Left renal cortex interstitium (tissue), 4 donors: ENCODE measurements at places on chromosomes 1 and 21.

DNA sequence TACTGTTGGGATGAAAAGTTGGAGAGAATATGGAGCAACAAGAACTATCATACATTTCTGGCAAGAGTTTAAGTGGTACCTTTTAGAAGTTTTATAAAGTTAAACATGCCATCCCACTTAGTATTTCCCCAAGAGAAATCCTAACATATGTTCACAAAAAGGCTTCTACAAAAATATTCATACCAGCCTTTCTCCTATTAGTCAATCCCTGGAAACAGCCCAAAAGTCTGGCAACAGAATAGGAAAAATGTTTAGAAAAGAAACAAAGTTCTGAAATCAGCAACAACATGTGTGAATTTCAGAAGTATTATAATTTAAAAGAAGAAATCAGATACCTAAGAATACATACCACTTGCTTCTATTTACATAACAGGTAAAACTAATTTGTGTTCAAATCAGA, 271.0 kb downstream of the DSCAM start:
- DNase-seq: no peak

- no peak for DNase-seq
Measured at GRCh38 chr1:44313265-44313918, 41.7 kb downstream of the ERI3 start.

- DNase-seq: no peak
Measured at GRCh38 chr1:149884433-149885338, 14.7 kb upstream of the BOLA1 start.

DNA sequence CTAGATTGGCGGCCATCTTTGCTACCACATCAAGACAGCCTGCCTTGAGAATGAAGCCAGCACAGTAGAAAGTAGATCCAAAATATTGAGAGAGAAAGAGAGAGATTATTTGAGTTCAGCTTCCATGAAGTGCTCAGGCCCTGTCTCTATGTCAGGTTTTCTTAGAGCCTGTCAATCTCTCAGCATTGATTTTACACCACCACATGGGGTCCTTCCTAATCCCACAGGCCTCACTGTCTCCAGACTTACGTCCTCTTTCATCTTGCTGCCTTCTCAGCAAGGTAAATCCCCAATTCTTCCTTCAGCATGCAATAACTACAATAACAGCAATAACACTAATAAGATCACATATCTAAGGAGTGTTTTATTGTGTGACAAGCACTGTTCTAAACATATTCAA, 21.0 kb downstream of the DYNLT5 start:
- DNase-seq: no peak

- DNase-seq: peak; percentile 49
Measured at GRCh38 chr21:37073417-37074196, 553 bp downstream of the TTC3 start.

GRCh38 chr1:210901981-210902770, 231.8 kb downstream of the KCNH1 start:
- DNase-seq: no peak

DNA sequence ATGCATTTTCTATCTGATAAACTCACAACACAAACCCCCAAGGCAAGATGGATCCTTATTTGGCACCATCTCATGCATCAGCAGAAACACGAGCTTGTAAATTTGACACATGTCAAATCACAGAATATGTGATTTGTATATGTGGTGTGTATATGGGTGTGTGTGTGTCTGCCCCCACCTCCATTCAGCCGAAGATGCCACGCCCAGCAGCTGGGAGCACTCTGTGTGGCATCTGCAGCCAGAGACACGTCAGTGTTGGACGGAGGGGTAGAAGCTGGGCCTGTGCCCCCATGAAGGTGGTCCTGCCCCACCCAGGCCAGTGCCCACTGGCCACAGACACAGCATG, 108.4 kb downstream of the CAPN8 start:
- no peak for DNase-seq

GRCh38 chr1:20439282-20439681, 46.7 kb downstream of the CAMK2N1 start:
- DNase-seq: no peak

GRCh38 chr21:33355355-33355754, 30.6 kb downstream of the IFNAR1 start:
- DNase-seq: no peak

GRCh38 chr21:42314616-42315295, 453 bp downstream of the TFF3 start:
- no peak for DNase-seq

- no peak for DNase-seq
Measured at GRCh38 chr1:215055281-215055935, 27.1 kb upstream of the KCNK2 start.

GRCh38 chr21:45373991-45374816, 30.8 kb upstream of the COL18A1 start:
- no peak for DNase-seq

DNA sequence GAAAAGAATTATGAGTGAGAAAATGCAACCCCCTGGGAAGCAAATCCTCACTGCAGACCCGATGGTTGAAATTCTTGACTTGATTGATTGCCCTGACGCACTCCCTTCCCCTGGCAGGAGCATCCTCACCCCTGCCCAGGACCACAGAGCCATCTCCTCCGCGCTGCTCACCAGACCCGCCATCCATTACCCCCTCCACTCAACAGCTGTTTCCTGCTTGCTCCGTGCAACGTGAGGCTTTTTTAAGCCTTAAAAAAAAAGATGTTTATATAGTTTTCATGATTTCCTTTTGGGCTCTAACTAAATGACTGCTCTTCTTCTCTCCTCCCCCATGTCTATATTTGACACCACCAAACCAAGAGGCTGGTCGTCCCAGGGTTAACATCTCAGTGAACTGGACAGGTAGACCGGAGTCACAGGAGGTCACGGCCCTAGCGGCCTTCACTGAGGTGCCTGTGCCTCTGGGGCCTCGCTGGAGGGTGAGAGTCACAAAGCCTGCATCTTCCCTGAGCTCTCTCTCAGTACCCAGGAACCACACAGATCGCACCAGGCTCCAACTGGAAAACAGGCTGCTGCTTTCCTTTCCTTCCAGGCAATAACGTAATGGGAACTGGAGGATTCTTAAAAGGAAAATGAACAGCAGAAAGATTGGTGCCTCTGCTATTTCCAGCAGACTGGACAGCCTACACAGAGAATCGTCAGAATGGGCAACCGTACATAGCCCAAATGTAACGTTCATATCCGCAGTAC, 49.8 kb downstream of the ZBTB18 start:
- no peak for DNase-seq

DNA sequence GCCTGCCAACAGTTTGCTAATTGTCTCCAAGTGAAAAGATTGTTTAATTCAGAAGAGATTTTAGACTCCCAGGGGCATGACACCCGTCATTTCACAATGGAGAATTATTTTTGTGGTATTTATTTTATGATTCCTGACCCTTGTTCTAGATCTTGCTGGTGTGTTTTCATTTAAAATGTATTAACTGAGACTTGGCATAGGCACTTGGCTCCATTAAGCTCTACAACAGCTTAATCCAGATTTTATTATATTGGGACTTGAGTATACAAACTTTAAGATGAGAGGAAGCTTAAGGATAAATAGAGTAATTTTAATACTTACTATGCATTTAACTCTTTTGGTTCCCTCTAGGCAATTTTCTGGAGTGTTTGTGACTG, 101.3 kb upstream of the KCNE2 start:
- DNase-seq: no peak

GRCh38 chr1:155006601-155007101, 4.0 kb downstream of the ZBTB7B start:
- DNase-seq: no peak

GRCh38 chr1:219666242-219666641, 53.3 kb upstream of the ZC3H11B start:
- no peak for DNase-seq

DNA sequence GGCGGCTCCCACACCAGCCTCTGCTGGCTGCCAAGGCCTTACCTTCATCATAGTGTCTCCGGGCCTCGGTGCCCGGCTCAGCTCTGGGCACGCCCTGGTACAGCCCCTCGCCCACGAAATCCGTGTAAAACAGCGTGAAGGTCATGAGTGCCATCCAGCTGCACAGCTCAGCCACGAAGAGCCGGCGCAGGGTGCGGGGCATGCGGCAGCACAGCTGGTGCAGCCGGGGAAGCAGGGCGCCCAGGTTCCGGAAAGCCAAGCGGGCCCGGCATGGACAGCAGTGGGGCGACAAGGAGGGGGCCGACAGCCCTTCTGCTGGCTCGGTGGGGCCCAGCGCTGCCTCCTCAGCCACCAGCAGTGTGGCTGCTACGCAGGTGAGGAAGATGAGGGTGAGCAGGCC, 17.5 kb downstream of the SLC45A3 start:
- DNase-seq: no peak

- no peak for DNase-seq
Measured at GRCh38 chr21:33775100-33775828, 133.0 kb downstream of the ITSN1 start.

- no peak for DNase-seq
Measured at GRCh38 chr21:42107177-42107880, 36.2 kb downstream of the UMODL1 start.

GRCh38 chr1:26122988-26123973, 11.7 kb downstream of the PDIK1L start:
- DNase-seq: no peak

DNA sequence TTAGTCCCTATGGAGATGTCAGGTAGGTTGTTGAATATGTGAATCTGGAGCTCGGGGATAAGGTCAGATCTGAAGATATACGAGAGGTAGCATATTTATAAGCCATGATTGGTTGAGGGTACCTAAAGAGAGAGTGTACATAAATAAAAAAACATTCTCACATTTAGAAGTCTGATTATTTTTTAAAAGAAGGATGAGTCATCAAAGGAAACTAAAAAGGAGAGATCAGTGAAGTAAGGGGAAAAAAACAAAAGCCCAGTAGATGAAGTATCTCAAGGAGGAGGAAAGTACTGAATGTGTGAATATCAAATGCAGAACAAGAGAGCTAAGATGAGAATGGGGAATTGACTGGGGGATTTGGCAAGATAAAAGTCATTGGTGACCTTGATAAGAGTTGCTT, 15.7 kb upstream of the ANGPTL1 start:
- no peak for DNase-seq

- no peak for DNase-seq
Measured at GRCh38 chr1:3697810-3698209, 45.5 kb downstream of the TP73 start.

DNA sequence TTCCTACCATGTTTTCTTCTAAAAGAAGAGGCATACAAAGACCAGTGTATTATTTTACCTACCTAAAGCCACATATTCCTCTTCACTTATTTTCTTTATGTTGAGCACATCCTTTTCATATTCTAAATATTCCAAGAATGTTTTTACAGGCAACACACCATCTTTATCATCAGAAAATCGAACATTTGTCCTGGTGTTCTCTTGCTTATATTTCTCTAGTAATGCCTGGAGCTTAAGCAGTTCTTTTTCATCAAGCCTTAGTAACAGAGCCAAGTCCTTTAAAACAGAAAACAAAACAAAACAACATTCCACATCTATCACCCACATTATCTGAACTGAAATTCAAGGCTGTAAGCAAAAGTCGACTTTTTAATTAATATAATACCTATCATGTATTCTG, 88.7 kb downstream of the IARS2 start:
- DNase-seq: no peak

- no peak for DNase-seq
Measured at GRCh38 chr1:33161061-33161681, 20.7 kb downstream of the TRIM62 start.

- DNase-seq: no peak
Measured at GRCh38 chr1:68015971-68016370, 34.5 kb downstream of the DIRAS3 start.

DNA sequence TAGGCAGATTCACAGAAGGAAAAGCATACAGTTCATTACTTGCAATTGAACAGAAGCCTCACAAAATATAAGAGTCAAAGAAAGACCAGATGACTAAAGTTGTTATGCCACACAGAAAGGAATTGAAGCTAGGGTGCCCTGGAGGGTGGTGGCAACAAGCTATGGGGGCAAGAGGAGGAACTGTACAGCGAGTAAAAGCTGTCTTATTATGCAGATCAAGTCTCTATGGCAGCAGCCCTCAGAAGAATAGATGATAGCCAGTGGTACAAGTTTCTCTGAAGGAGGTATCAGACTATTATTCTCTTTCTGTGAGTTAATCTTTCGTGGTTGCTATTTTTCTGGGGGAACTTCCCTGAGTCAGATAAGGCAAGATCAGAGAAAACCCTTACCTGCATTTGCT, 72.2 kb downstream of the C21orf91 start:
- DNase-seq: no peak

DNA sequence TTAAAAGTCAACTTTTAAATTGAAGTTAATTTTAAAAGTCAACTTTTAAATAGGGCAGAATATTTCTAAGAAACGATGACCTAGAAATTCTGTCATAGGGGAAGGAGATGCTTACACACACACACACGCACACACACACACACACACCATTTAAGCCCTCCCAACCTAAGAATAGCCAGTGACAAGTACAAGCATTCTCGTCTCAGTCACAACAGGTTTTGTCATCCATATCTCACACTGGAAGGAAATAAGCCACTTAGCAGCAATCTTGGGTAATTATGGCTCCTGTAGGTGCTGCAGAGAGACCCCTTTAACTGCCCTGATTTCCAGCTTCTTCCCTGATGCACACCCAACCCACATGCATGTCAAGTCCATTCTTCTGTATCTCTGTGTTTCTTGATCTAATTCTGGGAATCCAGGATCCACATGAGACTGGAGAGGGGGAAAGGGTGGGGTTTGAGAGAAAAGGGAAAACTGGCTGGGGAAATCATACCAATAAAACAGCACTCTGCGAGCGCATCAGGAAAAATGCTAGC, 338.1 kb downstream of the PAPPA2 start:
- DNase-seq: no peak

DNA sequence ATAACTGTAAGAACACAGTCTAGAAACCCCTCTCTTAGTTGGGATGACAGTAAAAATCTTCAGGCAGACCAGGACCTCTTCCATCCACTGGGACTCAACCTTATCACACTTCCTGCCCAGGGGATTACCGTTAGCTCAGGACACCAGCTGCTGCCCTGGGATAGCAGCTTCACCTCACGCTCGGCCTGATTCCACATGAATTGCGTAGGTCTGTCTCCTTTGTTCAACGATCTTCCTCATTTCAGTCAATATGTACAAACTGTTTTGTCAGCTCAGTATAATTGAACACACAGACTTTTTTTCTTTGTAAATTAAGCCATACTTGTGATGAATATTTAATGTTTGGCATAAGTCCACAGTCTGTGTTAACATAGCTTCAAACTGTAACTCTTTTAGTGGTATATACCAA, 290.4 kb downstream of the GRIK1 start:
- DNase-seq: no peak

DNA sequence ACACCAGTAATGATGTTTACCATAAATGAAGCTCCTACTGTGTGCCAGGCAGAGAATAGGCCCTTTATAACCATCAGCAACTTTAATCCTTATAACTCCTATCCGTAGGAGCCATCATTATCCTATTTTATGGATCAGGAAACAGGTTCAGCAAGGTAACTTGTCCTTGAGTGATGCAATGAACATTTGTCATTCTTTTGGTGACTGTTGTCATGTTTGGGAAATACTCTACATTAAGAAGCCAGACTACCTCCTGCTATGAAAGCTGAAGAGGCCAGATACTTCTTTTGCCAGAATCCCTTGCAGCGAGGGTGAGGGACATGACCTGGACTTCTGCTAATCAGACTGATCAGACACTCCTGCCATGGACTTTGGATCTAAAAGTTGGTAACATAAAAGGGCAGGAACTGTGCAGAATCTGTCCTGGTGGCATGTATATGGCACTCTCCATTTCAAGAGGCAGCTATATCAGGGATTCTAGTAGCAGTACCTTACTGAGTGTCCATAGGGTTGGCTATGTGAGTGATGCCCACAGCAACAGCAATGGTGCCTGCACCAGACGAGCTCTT, 33.1 kb upstream of the SRRM1 start:
- no peak for DNase-seq

GRCh38 chr1:63966016-63966415, 192.2 kb downstream of the ROR1 start:
- DNase-seq: no peak
